ENCODE measurements at places on chromosomes 4 and X.

- no peak for DNase-seq
Observed at GRCh38 chr4:37964734-37965457, 4.7 kb downstream of the PTTG2 start.

DNA sequence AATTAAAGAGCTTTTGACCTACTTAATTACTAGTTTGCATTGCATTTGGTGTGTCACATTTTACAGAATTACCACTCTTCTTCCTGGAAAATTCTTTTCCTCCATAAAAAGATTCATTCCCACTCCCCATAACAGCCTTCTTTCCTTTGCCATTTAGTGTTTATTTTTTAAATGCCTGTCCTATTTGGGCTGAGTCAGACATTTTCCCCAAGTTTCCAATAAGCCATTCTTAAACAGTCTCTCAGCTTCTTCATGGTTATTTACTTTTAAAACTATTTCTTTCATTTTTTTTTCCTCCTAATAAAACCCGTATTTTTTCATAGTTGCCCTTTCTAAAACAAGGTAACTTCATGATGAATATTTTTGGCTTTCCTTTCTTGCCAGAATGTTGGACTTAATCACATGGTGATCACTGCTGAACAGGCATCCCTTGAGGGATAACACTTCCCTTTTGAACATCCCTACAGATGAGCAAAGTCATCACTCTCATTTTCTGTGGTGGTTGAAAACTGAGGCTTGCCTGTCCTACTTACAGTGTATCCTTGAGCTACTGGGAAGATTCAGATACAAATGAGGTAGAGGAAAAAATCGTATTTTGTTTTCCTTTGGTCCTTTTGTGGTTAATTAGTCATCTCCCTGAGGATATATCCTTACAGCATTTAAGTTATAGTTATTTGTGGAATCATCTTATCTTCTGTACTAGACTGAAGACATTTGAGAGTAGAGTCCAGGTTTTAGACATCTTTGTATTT is 520.5 kb upstream of the NR3C2 start:
- no peak for DNase-seq

- peak; percentile 72 for DNase-seq
Observed at GRCh38 chrX:10726647-10727046, 106.3 kb upstream of the MID1 start.

DNA sequence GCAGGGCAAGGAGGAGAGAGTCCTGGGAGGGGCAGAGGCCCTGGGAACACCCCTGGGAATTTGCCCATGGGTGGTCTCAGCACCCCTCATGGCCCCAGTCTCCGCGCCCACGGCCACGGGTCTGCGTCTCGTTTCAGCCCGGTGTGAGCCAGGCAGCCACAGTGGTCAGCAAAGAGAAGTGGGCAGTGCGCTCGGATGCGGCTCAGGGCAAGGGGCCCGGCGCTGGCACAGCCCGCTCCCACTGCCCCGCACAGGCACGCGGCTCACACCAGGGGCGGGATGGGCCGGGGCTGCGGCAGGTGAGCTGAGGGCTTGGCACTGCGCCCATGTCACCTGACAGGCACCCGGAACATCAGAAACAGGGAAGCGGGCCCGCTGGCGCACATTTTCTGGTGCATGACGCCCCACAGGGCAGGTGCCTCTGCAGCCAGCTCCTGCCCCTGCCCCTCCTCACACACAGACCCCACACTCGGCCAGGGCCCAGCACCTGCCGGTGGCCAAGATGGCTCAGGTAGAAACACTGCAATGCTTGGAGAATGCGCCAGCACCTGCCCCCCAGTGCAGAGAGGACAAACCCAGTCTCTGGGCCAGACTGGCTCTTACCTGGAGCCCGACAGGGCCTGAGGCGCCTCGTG is 41.9 kb upstream of the MXD4 start:
- no peak for DNase-seq

DNA sequence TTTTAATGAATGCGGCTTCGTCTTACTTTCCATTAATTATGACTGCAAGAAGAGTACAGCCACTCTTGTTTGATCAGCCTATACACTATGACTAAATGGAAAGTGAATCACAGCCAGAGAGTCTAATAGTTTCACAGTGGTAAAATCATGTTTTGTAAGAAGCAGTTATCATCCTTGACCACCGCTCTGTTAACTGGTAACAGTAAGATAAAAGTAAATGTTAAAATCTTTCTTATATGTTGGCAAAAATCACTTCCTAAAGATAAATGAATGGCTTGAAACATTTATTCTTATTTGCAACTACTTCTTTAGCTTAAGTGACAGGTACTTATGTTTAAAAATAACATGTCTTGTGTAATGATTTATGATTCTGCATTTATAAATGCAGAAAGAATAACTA is 13.2 kb downstream of the GALNT7 start:
- DNase-seq = no peak

DNA sequence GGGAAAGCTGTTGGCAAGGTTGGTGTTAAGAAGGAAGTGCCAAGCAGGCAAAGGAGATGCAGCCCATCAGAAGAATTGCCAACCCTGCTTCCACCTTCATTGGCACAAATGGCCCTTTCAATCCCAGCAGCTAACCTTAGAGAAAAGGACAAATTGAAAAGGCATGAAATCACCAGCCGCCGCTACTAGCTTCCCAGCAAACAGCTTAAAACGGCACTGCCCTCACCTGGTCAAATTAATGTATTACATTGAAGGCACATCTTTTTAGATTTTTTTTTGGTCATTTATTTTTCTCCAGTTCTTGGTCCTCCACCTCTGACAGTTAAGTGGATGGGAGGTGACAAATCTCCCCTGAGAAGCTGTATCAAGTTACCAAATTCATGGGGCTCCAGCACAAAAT is 51.0 kb upstream of the NHSL2 start:
- DNase-seq = peak; percentile 29

GRCh38 chr4:121154103-121154515 is 10.0 kb downstream of the TNIP3 start:
- no peak for DNase-seq

- no peak for DNase-seq
Observed at GRCh38 chr4:113223001-113223400, 173.5 kb downstream of the ANK2 start.

DNA sequence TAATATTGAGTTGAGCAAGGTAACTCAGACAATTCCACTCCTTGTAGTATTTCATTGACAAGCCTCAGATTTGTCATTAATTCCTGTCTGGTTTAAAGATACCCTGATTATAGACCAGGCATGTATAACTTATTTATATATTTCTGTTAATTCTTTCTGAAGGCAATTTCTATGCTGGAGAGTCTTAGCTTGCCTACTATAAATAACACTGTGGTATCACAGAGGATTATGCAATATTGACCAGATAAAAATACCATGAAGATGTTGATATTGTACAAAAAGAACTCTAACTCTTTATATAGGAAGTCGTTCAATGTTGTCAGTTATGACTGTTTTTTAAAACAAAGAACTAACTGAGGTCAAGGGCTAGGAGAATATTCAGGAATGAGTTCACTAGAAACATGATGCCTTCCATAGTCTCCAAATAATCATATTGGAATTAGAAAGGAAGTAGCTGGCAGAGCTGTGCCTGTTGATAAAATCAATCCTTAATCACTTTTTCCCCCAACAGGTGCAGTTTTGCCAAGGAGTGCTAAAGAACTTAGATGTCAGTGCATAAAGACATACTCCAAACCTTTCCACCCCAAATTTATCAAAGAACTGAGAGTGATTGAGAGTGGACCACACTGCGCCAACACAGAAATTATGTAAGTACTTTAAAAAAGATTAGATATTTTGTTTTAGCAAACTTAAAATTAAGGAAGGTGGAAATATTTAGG is 821 bp downstream of the CXCL8 start:
- DNase-seq = no peak

DNA sequence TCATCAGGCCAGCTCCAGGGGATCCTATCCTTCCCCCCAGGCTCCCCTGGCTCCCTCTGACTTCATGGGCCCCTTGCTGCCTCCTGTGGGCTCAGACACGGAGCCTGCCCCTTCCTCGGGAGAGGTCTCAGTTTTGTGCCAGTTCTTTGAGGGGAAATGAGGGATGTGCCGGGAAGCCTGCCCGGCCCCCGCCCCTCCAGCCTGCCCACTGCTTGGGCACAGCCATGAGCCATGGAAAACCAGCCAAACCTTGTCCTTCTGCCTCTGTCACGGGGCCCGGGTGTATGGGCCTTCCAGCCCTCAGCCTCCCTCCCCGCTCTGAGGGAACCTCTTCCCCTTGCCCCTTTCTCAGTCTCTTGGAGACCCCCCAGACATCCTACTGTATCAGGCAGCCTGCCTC is 6.8 kb downstream of the BGN start:
- DNase-seq = no peak

DNA sequence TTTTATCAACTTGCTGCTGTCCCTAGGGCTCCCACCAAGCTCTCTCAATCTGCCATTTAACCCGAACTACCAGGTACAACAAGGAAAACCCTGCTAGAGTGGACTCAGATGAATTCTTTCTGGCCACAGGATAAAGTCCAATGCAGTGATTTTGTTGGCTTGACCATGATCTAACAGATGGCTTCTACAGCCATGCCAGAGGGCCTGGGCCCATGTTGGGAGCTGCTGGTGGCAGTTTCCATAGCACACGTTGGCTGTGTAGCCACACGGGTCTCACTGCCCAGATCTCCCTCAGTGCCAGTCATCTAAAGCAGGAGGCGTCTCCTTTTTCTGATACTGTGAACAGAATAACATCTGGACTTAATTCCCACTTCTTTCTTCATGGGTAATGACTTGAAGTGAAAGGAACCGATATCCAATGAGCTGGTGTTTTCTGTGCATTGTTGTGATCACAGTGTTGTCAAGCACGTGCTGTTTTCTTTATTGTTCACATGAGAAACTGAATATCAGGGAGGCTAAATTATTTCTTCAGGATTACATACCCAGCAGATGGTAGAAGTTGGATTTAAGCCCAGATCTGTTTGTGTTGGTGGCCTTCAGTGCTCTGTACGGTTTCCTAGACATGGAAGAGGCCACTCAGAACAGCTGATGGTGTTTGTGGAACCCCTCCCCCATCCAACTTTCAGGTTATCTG is 85.2 kb upstream of the CLCN4 start:
- DNase-seq = no peak

- peak; percentile 74 for DNase-seq
Observed at GRCh38 chr4:148445071-148445859, 3.1 kb upstream of the NR3C2 start.

GRCh38 chr4:41747230-41748055 is 1.1 kb downstream of the PHOX2B start:
- DNase-seq = no peak

DNA sequence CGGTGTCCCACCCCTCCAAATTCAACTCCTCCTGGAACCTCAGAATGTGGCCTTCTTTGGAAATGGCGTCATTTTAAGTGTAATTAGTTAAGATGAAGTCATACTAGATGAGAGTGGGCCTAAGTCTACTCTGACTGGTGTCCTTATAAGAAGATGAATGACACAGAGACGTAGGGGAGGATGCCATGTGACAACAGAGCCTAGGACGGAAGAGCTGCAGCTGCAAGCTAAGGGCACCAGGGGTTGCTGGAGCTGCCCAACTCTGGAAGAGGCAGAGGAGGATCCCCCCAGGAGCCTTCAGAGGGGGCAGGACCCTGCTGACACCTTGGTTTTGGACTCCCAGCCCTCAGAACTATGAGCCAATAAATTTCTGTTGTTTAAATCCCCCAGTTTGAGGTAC is 115.1 kb downstream of the STK32B start:
- no peak for DNase-seq

DNA sequence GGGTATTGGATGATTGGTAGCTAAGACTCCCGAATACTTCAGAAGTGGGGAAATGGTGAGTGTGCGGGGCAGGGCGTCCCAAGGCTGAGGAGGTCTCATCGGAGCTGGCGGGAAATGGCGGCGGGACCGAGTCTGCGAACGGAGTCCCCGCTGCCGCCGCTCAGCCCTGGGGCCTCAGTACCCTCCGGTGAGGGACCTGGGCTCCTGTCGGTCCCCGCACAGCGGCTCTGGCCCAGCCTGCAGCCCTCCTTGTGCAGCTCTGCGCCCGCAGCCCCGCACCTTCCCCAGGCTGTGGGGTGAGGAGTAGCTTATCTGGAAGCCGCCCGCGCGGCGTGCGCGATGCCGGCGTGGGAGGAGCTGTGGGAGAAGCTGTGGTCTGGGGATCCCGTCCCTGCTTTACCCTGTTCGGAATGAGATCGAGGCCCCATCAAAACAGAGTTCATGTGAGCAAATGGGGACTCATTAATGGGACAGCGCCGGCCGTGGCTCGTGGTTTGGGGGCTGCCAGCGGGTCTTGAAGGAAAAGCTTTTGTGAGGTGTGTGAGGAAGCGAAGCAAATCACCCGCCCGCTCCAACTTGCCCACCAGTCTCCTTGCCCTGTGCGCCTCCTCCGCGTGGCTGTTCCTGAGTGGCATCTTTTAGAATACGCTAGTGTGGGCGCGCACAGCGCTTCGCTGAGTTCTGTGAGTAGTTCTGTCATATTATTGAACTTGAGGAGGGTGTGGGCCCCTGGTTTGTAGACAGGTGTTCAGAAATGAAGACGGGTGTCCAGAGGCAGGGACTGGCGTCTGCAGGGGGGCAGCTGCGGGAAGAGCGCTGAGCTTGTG is 531 bp downstream of the ZNF141 start:
- peak; percentile 59 for DNase-seq

- no peak for DNase-seq
Observed at GRCh38 chr4:20483416-20483815, 216.8 kb upstream of the PACRGL start.

DNA sequence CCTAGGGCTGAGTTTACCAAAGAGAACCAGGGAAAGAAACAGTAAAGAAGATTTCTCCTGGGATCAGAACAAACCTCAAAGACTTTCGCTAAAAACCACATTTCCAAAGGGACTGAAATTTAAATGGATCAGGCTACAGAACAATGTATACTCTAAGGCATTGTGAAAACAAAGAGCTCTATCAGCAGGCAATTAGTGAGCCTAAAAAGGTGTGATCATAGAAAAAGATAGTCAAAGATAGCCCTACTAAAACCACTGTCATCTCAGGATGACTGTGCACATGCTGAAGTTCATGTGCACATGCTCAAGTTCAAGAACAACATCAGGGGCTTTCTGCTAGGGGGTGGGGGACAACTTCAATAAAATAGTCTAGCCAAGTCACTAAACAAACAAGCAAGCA is 12.9 kb upstream of the SMIM10L2A start:
- no peak for DNase-seq

DNA sequence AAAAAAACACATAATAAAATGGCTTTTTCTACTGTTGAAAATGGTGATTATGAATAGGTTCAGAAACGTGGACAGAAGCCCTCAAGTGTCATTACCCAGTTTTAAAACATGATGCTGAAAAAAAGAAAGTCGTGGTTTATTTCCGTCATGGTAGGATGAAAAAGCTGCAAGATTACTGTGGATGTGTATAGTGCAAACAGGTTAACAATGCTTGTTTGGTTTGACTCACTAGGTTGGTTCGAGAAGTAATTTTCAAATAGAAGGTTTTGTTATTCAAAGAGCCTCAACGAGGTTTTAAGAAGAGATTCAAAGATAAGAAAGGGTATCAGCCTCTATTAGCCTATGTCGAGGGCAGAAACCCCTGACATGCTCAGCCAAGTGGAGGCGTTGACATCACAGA is 2.5 kb upstream of the RXFP1 start:
- DNase-seq = no peak

- DNase-seq = no peak
Observed at GRCh38 chr4:75071317-75071716, 138.4 kb downstream of the PARM1 start.

- DNase-seq = peak; percentile 27
Observed at GRCh38 chr4:48254381-48255071, 15.1 kb downstream of the TEC start.

- no peak for DNase-seq
Observed at GRCh38 chrX:153441296-153441695, 4.6 kb downstream of the TREX2 start.

- DNase-seq = no peak
Observed at GRCh38 chrX:54043056-54043455, 1.2 kb downstream of the PHF8 start.

All from femur (tissue), 1 donor.